ENCODE measurements at places on chromosomes 5 and 9.

GRCh38 chr9:125439434-125440272, 178.0 kb downstream of the GAPVD1 start:
- no peak for DNase-seq

DNA sequence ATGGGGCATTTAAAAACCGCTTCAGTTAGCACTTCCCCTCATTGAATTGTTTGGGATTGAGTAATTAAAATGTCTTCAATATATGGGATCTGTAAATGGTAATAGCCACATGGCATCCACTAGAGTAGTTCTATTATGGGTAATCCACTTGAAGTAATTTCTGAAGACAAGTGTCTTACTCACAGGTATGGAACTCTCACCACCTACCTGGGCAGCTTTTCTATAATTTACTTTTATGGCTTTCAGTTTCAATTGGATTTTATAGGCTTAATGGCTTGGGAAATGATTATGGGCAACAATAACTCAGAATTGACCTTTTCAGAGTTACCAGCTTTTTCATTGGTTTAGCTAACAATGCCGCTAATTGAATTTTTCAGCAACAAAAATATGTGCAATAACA, 597.9 kb downstream of the PTPRD start:
- DNase-seq, result no peak

- no peak for DNase-seq
Observed at GRCh38 chr9:726005-726404, 115.5 kb upstream of the DMRT1 start.

DNA sequence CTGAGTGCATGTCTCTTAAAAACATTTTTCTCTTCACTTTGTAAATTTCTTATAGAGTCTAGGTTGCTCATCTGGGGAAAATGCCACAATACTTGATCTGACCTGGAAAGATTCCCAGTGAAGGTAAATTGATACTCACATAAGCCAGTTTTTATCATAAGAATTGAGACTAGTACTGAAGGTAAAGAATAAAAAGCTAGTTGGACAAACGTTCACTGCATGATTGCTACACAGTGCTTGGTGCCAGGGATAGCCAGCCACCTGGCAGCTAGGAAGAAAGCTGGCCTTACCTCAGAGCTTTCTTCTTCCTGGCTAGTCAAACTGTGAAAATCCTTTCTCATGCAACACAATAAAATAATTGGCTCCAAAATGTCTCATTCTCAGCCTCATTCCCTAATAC, 77.1 kb downstream of the MUSK start:
- no peak for DNase-seq

DNA sequence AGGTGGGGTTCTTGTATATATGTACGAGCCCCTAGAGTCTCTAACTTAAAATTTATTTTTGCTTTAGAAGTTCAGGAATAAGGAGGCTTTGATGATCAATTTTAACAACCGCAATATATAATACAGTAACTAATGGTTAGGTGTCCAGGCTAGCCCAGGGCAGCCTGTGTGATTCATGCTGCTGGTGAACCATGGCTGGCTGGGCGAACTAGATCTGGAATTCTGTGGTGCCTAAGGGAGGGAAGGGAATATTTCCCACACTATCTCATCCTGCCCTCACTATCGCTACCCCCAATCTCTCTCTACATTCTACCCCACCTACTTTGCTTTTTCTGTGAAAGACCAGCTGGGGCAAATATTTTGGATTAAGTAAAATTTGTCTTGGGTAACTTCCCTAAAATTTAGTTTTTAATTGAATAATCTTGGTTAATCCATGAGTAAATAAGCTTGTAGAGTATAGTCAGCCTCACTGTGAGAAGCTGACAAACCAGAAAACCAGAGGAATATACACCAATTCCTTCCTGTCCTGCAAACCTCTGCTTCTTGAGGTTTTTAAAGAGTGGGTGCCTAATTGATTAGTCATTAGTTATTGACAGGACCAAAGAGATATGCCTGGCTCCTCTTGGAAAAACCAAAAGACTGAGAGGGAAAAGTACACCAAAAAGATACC, 115.1 kb upstream of the CCDC152 start:
- DNase-seq, result no peak

- DNase-seq, result no peak
Observed at GRCh38 chr9:76444322-76444929, 14.6 kb upstream of the GCNT1 start.

- DNase-seq, result no peak
Observed at GRCh38 chr9:804026-804425, 37.5 kb upstream of the DMRT1 start.

GRCh38 chr5:58927181-58927580, 344.3 kb downstream of the RAB3C start:
- DNase-seq, result no peak

GRCh38 chr9:124654431-124654830, 116.7 kb downstream of the NR6A1 start:
- DNase-seq, result no peak

DNA sequence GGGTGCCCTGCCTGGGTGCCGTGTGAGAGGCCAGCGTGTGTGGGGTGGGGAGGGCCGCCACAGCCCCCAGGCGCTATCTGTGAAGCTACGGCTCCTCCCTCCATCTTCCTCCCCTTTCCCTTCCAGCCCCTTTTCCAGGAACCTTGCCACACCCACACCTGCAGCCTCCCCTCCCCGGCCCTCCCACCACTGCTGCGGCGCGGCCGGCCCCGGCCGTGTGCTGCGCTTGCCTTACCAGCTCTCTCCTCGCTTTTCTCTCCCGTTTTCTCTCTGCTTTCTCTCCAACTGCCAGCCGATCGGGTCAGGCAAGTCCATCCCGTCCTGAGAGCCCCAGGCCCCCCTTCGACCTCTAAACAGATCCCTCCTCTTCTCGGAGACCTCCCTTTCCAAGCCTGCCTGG, 21.4 kb downstream of the GOLGA2 start:
- no peak for DNase-seq

GRCh38 chr5:170471551-170472178, 32.2 kb upstream of the KCNIP1 start:
- no peak for DNase-seq

- no peak for DNase-seq
Observed at GRCh38 chr5:122880749-122881148, 35.3 kb downstream of the SNX24 start.

- DNase-seq, result no peak
Observed at GRCh38 chr5:80569961-80570786, at the start of gene ANKRD34B. ANKRD34B (minus strand) TSS chr5:80570280; CDS start chr5:80560019, 10,261 bp downstream.

- no peak for DNase-seq
Observed at GRCh38 chr5:17004441-17005106, 68.5 kb upstream of the MYO10 start.

GRCh38 chr5:34827588-34828506, 11.1 kb upstream of the TTC23L start:
- no peak for DNase-seq

- DNase-seq, result no peak
Observed at GRCh38 chr5:171444582-171444981, 25.1 kb downstream of the FGF18 start.

GRCh38 chr5:66080664-66081063, 63.4 kb upstream of the SREK1 start:
- no peak for DNase-seq

- DNase-seq, result no peak
Observed at GRCh38 chr9:13491138-13491492, 211.6 kb upstream of the MPDZ start.

GRCh38 chr9:97502984-97503861, 1.8 kb downstream of the TMOD1 start:
- no peak for DNase-seq

DNA sequence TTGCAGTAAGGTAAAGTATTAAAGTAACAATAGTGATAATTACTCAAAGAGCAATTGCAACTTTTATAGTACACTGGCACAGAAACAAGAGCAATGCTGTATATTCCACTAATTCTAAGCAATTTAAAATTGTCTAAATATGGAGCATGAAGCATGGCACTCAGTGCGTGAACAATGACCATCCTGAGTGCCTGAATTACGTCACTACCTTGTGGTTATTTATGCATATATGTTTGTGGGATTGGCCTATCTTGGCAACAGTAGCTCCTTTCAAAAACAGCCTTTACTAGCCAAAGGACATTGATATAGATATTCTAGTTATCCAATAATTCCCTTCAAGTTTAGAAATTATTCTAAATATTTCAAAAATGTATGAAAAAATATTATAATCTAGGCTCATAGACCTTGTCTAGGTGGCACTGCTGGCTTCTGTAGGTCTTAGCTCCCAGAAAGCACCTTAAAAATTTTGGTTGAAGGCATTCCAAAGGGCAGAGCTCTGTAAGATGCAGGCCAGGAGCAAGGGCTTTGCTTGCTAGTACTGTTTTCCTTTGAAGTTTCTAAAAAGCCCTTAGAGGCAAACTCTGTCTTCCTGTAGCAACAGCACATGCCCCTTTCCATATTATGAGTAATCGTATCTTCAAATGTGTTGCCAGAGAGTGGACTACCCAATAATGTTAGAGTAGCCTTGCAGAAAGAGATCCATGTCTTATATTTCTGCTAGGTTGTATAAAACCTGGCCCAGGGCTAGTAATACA, 719.3 kb downstream of the NR2F1-AS1 start:
- no peak for DNase-seq

GRCh38 chr5:124260921-124261515, 485.4 kb downstream of the ZNF608 start:
- no peak for DNase-seq

DNA sequence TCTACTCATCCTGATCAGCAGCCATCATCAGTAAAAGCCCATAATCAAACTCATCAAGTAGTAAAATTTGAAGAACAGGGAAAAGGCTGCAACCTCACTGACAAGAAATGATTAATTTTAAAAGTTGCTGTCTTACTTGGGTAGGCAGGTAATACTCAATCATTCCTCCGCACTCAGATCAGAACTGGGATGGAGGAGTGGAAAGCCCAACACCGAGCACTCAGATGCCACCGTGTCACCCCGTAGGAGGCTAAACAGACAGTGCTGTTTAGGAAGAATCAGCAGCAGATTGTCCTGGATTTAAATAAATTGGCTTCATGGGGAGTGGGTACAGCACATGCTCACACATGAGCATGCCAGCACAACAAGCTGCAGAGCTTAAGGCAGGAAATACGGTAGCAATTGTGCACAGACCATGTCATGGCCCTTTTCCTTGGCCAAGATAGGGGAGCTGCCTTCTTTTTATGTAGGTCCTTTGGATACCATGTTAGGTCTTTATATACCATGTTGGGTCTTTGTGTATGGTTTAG, 92.6 kb upstream of the CDH6 start:
- DNase-seq, result no peak

DNA sequence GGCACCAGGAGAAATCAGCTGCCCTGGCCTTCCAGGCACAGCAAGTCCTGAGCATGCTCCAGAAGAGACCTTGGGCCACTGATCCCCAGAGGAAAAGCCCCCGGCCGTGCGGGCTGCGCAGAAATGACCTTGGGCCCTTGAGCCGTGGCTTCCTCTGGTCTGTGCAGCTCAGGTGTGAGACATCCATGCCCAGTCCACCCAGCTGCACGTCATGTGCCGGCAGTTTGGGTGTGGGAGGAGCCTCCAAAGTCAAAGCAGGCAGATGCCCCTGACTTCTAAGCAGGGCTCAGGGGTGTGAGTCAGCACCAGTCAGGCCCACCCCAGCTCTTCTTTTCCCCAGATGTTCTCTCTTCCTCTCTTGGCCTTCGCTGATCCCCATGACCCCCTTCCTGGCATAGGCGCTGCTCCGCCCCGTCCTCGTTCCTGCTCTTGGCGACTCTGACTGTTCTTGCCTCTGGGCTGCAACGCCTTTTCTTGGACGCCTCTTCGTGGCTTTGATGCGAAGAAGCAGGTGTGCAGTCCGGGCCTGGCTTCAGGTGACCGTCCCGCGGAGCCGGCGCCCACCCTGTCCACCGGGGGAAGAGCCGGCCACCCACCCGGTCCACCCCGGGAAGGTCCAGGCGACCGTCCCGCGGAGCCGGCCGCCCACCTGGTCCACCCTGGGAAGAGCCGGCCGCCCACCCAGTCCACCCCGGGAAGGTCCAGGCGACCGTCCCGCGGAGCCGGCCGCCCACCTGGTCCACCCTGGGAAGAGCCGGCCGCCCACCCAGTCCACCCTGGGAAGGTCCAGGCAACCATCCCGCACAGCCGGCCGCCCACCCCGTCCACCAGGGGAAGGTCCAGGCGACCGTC, 5.9 kb upstream of the QSOX2 start:
- no peak for DNase-seq

DNA sequence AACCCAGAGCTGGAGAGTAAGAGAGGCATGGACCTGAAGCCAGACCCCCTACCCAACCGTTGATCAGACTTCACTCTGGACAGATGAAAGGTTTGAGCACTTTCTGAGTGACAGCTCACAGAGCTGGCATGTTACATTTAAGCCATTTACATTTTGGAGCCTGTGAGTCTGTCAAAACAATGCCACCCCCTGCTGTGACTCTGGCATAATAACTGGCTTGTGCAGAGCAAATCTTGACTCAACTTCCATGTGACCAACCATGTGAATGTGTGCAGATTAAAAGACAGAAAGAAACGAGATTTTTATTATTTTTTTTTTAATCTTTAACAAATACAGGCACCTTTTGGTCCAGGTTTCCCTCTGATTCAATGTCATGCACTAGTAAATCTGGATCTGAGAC, 48.5 kb downstream of the MFAP3 start:
- no peak for DNase-seq

- DNase-seq, result no peak
Observed at GRCh38 chr5:23977997-23978396, 470.6 kb downstream of the PRDM9 start.

GRCh38 chr9:68747043-68747533, 42.0 kb downstream of the PIP5K1B start:
- no peak for DNase-seq

- no peak for DNase-seq
Observed at GRCh38 chr5:61362796-61363368, 30.8 kb downstream of the ZSWIM6 start.

GRCh38 chr5:71601222-71602026, 14.3 kb downstream of the MCCC2 start:
- DNase-seq, result peak; percentile 48

DNA sequence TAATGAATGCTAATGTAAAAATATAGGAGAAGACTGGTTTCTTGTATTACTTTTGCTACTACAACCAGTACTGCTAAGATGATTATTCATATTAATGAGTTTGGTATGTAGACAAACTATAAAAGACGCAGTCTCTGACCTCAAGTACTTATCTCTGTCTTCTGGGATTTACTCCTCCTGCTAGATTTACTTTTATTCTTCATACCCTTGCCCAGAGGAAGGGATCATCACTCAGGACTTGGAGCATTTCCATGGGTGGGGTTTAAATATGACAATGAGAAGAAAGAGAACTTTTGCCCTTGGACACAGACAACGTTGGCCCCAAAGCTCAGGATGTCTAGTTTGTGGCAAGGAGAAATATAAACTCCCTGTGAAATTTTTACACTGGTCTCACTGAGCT, 126.1 kb downstream of the BNC2 start:
- no peak for DNase-seq

DNA sequence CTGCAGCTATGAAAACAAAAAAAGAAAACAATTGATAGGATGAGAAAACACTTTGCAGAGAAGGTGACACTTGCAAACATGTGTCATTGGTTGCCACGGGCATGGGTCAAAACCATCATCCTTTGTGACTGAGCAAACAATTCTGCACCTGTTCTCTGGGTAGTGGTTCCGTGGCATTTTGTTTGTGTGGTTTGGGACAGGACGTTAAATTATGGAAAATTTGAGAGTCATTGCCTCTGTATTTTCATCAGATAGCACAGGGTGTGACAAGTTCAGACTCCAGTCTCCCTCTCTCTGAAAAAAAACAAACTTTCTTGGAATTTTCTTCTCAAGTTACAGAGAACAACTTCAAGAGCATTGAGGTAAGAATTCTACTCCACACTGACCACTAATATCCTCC, 113.4 kb upstream of the HMHB1 start:
- no peak for DNase-seq

All from T-helper 9 cell (primary cell).